Stimulated activated CD4-positive, alpha-beta T cell treated with anti-CD3 and anti-CD28 coated beads, Interleukin-15, amount 100 ng/mL, for 1 hour (primary cell): ENCODE measurements at places on chromosomes 5 and 9.

- no peak for DNase-seq
Measured at GRCh38 chr5:152332716-152333460, 72.2 kb downstream of the NMUR2 start.

DNA sequence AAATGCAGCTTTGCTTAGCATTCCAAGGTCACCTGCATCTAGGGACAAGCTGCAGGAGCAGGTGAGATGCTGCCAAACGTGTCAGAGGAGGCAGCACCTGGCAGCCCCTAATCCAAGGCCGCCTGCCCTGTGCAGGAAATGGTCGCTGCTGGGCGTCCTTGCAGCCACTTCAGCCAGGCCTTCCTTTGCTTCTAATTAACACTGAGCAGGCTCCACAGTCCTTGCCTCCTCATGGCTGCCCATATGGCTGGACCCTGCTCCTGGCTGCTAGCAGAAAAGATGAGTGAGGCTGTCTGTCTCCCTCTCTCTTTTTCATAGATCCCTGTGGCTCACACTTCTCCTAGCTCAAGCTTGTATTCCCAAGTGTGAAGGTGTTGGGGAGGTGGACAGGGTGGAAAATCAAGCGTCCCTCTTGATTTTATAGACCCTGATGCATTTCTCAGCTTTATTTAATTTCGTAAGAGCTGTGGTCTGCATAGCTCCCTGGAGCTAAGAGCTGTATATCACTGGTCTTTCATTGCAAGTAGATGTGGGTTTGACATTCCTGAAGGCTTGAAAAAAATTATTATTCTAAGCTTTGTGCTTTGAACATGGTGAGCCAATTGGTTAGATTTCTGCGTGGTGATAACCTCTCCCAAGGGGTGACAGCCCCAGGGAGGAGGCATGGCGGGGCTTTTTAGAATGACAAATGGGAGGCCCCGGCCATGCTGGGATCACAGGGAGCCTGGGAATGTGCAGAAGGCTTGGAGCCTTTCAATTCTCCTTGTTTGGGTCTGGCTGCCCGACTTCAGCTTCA lies 193.8 kb downstream of the SLIT3 start:
- no peak for DNase-seq

DNA sequence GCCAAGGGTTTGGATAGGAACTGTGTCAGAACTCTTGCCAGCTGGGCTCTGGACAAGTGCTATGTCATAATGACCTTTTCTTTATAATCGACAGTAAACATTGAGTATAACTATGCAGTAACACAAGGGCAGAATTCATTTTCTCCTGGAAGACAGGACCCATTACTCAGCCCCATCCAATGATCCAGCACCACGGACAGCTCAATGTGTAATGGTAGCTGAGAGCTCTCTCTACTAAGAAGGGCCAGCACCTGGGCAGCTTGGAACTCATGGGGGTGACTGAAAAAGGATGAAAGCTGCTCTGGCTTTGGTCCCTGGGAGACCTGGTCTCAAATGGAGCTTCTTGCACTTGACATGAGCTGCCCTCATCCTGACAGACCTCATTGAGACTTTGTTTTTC lies 347.8 kb downstream of the TRIM32 start:
- no peak for DNase-seq

DNA sequence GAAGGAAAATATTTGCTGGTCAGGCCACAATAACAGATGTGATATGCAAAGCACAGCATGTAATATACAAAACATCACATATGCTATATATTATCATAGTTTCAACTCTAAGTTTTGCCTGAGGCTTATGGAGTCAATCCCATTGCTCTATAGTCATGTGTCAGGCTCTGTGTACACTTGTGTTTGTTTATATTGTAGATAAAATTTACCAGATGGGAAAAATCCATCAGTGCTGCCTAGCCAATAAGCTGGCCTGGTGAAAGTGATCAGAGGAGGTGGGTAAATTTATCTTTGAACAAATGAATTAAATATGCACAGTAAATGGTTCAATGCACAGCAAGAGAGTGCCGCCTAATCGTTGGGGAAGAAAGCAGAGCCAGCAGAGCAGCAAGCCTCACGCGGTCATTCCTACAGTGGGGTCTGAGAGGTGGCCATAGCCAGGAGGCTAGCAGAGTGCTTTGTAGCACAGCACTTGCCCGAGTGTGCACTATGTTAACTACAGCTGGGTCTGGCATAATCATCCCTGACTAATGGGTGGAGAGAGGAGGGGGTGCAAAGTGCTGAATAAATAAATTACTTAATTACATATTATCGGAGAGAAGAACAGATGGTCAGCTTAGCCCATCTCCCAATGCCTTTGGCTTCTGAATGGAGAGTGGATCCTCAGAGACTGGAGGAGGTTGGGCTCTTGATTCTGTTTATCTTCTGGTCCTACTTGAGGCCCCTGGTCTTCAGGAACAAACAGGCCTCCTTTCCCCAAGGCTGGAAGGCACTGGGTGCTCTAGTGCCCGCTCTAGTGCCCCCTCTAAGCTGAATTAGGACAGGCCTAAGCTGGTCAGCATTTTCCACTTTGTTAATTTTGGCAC lies 153.5 kb downstream of the MAT2B start:
- no peak for DNase-seq
